ENCODE measurements at places on chromosomes 4 and X.

DNA sequence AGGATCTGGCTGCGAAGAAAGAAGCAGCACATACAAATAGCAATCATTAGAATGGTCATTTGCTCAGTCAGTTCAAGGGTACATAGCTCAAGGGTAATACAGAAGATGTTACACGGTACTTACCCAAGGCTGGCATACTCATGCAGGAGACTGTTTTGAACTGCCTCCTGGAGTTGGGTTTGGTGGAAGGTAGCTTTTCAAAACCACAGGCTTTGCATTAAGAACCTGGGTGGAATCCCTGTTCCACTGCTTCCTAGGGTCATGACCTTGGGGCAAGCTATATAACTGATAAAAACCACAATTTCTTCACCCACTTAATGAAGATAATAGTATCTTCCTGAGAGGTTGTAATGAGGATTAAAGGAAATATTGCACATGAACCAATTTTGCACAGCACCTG is 36.5 kb downstream of the TBC1D9 start:
- no peak for DNase-seq

DNA sequence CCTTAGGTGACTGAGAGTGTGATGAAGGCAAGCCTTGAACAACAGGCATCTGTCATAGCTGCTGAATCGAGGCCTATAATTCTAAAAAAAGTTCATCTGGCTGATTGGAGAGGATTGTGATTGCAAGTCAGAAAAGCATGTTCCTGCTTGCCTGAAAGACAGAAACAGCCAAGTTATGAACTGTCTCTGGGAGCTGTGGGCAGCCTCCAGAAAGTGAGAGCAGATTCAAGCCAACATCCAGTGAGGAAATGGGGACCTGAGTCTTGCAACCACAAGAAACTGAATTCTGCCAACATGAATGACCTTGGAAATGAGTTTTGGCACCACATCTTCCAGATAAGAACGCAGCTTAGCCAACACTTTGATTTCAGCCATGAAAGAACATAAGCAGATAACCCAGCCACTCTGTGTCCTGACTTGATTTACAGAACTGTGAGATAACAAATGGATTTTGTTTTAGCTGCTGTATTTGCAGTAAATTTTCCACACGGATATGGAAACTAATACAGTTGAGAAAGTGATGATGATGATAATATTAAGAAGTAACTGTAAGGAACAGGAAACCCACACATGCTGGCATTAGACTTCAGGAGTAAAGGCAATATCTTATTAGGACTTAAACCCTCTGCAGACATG is 240.3 kb upstream of the NDST3 start:
- DNase-seq: no peak

DNA sequence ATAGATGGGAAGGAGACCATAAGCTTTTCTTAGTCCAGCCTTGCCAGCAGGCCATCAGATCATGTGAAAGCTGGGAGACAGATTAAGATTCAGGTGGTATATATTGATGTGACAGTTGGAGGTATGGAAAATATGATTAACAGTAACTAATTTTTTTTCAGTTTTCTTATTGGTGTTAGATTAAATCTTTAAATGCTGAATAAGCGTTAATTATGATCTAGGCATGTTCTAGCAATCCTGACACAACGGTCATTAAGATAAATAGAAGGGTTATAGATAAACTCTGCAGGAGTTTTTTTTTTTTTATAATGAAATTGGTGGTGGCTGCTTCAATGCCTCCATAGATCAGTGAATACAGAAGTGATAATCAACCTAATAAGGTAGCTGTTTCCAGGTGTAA is 649.5 kb upstream of the TENM3 start:
- no peak for DNase-seq

- DNase-seq: no peak
These were observed 39.6 kb upstream of the GPR78 start for GRCh38 chr4:8540586-8540985.

- DNase-seq: no peak
These were observed 8.6 kb downstream of the GPM6B start for GRCh38 chrX:13808293-13808692.

- DNase-seq: no peak
These were observed 20.8 kb upstream of the MANBA start for GRCh38 chr4:102781570-102781969.

DNA sequence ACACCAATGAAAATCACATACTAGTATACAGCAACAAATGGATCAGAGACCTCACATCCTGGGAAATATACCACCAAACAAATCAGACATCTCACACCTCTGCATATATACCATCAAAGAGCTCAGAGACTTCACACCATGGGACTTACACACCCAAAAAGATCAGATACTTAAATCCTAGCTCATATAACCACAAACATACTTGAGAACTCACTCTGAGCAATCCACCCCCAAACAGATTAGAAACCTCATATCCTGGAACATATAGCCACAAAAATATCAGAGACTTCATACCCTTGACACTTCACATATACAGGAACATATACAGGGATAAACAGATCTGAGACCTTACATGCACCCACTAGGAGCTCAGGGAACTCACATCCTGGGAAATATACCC is 32.1 kb downstream of the SUV39H1 start:
- no peak for DNase-seq

DNA sequence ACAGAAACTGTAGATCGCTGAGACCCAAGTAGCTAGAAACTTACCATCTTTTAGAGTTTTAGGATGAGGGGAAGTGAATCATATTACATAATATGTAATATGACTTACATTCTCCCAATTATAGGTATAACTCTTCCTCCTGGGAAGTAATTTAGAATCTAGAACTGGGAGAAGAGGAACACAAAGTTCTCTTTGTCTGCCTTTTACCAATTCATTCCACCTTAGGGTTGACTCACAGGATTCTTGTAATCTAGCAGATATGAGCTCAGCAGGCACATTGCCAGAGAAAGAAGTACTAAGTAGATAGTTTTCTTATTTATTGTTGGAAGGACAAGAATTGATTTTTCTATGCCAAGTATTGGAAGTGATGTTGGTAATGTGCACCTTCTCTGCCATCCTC is 58.0 kb upstream of the CCSER1 start:
- no peak for DNase-seq

GRCh38 chrX:39900777-39901170 is 197.0 kb downstream of the BCOR start:
- DNase-seq: no peak

DNA sequence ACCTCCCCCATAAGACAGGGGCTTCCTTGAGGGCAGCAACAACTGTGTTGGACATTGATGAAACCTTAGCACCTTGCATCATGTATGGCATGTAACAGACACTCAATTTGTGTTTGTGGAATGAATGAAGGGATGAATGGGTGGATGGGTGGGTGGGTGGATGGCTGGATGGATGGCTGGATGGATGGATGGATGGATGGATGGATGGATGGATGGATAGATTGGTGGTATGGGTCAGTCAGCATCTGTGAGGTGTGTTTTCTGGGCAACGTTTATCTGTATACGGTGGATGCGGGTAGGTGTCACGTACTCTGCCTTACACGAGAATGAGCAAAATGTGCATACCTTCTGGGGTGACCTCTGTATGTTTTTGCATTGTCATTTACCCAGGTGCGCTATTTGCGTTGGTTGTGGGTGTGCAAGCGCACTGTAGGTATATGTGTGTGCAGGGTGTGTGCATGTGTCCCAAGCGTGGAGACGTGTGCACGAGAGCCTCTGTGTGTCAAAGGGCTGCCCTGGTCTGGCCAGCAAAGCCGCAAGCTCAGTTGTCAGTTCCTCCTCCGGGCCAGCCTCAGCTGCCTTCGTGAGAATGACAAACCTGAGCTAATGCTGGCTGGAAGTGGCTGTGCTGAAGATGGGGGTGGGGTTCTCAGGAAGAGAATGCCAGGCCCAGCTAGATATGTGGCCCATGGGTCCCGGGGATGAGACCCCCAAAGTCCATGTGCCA is 26.5 kb downstream of the ELF4 start:
- no peak for DNase-seq

DNA sequence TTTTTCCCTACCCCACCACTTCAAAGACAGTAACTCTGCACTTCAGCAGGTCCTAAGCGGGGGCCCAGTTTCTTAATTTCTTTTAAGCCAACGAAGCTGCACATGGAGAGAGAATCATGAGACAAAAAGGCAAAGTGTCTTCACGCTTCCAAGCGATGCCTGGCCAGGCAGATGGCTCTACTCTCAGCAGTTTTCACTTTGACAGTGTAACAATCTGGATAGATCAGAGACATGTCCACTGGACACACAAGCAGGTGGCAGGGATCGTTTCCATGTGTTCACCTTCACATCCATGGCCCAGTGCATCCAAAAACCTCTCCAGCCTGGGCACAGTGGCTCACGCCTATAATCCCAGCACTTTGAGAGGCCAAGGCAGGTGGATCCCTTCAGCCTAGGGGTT is 27.8 kb downstream of the PPP2R2C start:
- DNase-seq: no peak

DNA sequence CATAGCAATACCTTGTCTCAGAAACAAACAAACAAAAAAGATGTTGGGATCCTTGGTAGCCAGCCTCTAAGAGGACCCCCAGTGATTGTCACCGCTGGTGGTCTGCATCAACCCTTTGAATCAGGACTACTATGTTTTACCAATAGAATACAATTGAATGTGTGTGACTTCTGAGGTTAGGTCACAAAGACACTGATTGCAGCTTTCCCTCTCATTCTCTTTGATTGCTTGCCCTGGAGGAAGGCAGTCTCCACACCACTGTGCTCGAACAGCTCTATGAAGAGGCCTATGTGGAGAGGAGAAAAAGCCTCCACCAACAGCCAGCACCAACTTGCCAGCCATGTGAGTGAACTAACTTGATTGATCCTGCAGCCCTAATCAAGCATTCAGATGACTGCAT is 2.8 kb upstream of the SMIM14 start:
- no peak for DNase-seq

DNA sequence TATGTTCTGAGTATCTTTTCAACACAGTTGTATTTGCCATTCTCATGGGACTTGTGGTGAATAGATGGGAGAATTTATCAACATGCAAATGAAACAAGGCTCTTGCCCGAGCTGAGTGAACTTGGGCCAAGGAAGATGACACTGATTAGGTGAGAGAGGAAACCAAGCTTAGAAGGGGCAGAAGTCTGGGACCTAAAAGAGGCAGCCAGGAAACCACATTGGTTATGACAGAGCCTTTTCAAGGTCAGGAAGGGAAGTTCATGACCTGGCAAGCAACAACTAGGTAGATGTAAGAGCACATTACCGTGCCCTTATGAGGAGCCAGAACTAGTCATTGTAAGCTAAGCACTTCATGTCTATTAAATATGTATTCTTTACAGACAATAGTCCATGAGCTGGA is 590.3 kb downstream of the PACRGL start:
- DNase-seq: no peak

GRCh38 chr4:38129460-38130227 is 169.4 kb downstream of the PTTG2 start:
- DNase-seq: no peak

GRCh38 chr4:82223715-82224114 is 150.1 kb downstream of the HNRNPD start:
- no peak for DNase-seq

- no peak for DNase-seq
These were observed 27.7 kb upstream of the GLRB start for GRCh38 chr4:157048248-157048647.

DNA sequence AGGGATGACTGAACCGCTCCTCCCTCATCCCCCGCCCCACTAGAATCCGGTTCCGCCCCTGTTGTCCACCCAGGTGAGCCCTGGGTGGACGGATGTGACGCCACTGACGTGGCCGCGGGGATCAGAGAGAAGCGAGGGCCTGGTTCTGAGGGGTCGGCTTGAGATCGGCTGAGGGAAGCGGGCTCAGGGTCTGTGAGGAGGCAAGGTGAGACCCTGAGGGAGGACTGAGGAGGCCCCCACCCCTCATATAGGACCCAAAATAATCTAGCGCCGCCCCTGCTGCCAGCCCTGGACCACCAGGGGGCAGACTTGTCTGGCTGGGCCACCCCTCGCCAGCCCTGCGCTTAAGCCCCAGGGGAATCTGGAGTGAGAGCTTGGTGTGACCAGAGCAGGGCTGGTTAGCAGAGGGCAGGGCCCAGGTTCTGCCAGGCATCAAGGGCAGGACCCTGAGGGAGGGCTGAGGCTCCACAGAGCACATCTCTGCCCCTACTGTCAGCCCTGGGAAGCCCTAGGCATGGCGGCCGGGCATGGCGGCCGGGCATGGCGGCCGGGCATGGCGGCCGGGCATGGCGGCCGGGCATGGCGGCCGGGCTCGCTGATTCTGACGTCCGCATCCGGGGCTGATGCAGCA is at the start of gene MAGEA8:
Gene MAGEA8, plus strand, starts transcription at position 103 of the 631 bp plus-strand sequence. CDS start 3,090 bp downstream, outside the sequence.
- no peak for DNase-seq

DNA sequence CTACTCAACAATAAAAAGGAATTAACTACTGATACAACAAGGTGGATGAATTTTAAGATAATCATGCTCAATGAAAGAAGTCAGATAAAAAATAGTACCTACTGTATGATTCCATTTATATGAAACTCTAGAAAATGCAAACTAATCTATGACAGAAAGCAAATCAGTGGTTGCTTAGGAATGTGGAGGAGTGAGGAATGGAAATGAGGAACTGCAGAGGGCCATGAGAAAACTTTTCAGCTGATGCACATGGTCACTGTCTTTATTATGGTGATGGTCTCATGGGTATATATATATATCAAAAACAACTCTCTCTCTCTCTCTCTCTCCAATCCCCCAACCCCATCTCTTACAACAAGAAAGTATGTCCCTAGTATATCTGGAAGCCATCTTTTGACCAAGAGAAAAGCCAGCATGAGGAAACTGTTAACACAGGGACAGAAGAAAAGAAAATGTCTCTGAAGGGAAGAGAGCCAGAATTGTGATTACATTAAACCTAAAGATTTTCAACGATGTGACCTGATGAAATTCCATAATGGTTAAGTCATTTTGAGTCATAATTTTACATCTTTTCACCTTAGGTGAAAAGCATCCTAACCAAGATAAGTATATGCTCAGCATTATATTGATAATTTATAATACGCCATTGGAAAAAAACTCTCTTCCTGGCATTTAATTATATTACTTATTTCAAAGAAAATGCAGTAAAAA is 8.5 kb upstream of the NFKB1 start:
- no peak for DNase-seq

GRCh38 chr4:121827853-121828252 is 4.2 kb upstream of the CCNA2 start:
- DNase-seq: no peak

- DNase-seq: no peak
These were observed 11.3 kb downstream of the DTHD1 start for GRCh38 chr4:36292556-36293188.

- no peak for DNase-seq
These were observed 199.2 kb downstream of the RAB28 start for GRCh38 chr4:13284932-13285331.

Data from stimulated activated CD8-positive, alpha-beta memory T cell treated with anti-CD3 and anti-CD28 coated beads, Interleukin-4, amount 100 ng/mL, for 1 hour (primary cell).